GOT3 (cell line): ENCODE measurements at places on chromosomes 6 and 20.

GRCh38 chr20:61027218-61027617 is 224.8 kb upstream of the CDH4 start:
- DNase-seq: no peak

GRCh38 chr20:56195946-56196345 is 52.6 kb upstream of the MC3R start:
- no peak for DNase-seq

DNA sequence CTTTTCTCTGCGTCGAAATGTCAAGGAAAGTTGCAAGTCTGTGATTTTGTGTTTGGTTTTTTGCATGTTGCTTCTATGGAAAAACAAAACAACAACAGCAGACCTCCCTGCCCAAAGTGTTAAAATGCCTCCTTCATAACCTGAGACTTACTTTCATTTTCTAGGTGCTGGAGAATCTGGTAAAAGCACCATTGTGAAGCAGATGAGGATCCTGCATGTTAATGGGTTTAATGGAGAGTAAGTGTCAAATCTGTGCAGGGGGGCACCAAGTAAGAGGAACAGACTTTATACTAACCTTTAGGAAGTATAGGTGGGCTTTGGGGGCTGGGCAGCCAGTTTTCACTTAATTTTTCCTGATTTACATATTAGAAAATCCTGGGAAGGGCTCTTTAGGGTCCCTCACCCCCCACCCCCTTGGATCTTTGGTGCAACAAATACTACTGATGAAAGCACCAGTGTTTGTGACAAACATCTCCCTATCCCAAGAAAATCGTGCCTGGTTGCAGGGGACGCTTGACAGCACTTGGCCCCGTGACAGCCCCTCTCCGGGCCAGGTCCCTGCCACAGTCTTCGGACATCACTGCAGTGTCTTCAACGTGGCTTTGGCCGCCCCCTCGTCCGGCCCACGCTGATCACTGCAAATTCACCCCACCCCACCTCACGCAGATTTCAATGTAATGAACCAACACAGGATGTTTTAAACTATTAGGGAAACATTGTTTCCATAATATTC is 43.1 kb downstream of the GNAS start:
- no peak for DNase-seq

- no peak for DNase-seq
These were observed 327.5 kb upstream of the EPHA7 start for GRCh38 chr6:93746892-93747291.

DNA sequence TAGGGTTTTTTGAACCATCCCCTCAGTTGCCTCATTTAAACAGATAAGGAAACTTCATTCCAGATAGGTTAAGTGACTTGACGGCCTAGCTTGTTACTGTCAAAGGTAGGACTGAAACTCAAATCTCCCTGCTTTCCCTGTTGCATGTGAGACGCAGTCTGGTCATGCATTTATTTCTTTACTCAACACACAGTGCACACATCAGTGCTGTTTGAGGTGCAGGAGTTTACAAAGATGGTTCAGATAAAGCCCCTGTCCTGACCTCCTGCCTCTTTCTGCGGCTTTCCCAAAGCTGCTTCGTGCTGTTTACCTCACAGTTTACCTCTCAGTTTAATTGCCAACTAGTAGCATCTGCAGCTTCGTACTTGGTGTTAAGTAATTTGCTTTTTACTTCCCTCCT is 26.6 kb downstream of the TIAM2 start:
- no peak for DNase-seq

DNA sequence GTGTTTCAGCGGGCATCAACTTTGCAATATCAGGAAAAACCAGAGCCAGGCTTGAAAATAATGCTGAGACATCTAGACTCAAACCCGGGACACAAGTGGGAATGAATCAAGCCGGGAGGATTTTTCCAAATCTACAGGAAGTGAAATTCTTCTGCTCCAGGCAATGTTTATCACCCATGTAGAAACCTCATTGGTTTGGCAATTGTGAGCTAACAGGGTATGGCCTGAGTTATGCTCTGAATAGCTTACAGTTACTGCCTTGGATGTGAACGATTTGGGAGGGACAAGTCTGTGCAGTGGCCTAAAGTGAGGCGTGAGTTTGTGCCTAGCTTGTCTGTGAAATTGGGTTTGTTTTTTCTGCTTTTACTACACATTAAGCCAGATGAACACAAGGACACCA is 87.4 kb downstream of the PCSK2 start:
- no peak for DNase-seq

DNA sequence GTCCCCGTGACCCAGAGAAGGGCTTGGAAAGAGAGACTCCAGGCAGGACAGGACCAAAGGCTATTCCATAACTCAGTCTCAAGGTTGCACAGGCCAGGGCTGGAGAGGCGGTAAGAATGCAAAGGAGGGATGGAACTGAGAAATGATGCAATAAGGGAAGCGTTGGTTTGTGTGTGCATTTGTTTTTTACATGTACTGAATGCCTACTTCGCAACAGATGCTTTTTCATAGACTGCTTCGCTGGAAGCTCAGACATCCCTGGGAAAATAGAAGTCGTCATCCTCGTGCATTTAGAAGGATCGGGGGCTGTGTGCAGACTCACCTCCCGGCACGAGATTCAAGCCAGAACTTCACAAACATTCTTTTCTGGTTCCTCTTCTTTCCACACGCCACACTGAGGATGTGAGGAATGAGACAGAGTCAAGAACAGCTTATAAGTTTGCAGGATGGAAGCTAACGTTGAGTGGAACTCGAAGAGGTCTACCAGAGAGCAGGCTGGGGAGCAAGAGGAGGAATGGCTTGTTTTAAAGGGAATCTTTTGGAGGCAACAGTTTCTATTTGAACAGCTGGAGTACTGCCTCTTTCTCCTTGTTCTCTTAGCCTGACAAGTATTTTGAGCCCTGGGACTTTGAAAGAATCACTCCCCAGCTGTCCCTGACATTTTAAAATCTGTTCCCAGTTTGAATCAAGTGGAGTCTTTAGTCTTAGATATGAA is 19.3 kb upstream of the LY86 start:
- no peak for DNase-seq

DNA sequence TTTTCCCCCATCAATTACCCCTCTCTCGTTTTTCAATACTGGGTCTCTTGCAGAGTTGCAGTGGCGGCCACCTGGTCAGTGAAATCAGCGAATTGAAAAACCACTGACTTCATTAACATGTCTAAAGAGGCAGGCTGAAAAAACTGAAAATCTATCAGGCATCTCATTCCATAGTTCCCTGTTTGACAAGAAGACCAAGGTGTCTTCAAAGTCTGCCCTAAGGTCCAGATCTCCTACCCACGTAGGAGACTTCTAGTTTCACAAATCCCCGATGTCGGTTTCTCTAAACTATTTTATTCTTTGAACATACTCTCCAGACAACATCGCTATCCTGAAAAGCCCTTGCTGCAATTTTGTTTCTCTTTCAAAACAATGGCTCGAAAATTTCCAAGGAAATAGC is 796 bp upstream of the TUBB start:
- no peak for DNase-seq

GRCh38 chr6:147287869-147288271 is 83.7 kb downstream of the STXBP5 start:
- no peak for DNase-seq

DNA sequence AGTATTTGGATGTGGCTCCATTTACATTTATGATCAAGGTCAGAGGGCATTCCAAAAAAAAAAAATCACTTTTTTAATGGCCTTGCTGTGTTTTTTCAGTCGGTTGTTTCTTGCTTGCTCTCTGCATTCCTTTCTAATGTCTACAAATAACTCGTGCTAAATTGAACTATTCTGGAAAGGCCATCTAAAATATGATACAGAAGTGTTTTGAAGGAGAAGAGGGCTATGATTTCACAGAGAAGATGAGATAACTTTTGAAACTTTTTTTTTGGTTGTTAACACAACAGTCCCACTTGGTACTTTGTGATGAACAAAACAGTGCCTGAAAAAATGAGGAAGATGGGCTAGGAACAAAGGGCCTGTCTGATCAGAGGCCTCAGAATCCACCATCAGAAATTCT is 156.1 kb upstream of the SMLR1 start:
- DNase-seq: no peak

GRCh38 chr20:48527771-48528170 is 300.0 kb downstream of the PREX1 start:
- no peak for DNase-seq

GRCh38 chr6:26141378-26141904 is 54.2 kb downstream of the HFE start:
- DNase-seq: no peak

- DNase-seq: no peak
These were observed 152.7 kb downstream of the RNGTT start for GRCh38 chr6:88810701-88811100.

- no peak for DNase-seq
These were observed 22.6 kb downstream of the TOP1 start for GRCh38 chr20:41051009-41051825.

DNA sequence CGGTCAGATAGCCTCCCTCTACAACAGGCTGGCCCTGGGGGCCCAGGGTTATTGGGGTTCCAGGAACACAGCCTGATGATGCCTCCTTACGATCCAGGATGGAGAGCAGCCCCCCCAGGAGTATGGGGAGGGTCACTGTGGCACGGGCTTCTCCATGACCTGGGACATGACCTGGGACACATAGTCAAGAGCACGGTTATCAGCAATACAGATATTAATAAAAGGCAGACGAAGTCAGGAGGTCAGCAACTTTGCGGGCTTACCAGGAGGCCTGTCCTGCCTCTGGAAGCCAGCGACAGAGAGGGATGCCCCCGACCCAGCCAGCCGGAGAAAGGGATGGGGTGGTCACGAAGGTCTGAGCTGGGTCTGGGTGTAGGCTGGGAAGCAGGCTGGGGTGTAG is 795 bp downstream of the MMP24OS start:
- DNase-seq: no peak

DNA sequence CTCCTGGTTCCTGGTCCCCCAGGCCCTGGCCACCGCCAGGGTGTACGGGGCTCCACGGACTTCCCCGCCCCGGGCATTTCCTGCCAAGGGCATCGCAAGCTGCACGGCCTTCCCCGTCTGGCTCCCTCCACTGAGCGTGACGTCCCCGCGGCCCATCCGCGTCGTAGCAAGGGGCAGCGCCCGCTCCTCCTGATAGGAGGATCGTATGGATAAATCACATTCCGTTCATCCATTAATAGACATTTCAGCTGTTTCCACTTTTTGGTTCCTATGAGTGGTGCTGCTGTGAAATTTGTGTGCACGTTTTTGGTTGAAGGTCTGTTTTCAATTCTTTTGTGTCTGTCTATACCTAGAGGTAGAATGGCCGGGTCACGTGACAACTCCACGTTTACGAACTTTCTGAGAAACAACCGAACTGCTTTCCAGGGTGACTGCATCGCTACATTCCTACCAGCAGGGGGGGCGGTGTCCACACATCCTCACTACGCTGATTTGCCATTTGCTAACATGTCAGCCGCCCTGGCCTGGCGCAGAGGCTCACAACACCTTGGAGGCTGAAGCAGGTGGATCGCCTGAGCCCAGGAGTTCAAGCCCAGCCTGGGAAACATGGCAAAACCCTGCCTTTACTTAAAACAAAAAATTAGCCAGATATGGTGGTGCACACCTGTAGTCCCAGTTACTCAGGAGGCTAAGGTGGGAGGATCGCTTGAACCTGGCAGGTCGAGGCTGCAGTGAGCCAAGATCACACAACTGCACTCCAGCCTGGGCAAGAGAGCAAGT is 37.7 kb downstream of the KCNQ2 start:
- DNase-seq: no peak

GRCh38 chr20:9808166-9808565 is 30.7 kb downstream of the PAK5 start:
- no peak for DNase-seq

GRCh38 chr20:1371202-1371782 is 21.6 kb downstream of the FKBP1A start:
- DNase-seq: no peak

- no peak for DNase-seq
These were observed 21.1 kb downstream of the SESN1 start for GRCh38 chr6:109073344-109074132.

DNA sequence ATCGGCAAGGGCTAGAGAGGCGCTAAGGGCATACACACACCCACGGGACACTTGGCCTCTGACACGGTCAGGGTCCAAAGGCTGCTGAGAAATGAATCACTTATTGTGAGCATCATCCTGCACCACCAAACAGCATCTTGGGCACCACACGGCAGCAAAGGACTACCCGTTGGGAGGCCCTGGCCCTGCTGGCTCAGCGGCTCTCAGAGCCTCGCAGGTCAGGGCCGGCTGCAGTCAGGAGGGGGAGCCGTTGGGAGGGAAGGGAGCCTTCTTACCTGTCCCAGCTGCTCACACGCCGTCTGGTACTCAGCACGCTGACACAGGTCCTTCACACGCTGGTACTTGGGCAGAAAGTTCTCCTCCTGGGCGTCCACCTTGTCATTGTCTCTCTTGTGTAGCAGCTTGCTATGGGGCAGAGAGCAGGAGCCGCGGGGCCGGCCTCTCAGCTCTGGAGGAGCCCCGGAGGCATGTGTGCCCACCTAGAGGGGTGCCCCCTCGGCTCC is 109.0 kb downstream of the SULF2 start:
- no peak for DNase-seq

DNA sequence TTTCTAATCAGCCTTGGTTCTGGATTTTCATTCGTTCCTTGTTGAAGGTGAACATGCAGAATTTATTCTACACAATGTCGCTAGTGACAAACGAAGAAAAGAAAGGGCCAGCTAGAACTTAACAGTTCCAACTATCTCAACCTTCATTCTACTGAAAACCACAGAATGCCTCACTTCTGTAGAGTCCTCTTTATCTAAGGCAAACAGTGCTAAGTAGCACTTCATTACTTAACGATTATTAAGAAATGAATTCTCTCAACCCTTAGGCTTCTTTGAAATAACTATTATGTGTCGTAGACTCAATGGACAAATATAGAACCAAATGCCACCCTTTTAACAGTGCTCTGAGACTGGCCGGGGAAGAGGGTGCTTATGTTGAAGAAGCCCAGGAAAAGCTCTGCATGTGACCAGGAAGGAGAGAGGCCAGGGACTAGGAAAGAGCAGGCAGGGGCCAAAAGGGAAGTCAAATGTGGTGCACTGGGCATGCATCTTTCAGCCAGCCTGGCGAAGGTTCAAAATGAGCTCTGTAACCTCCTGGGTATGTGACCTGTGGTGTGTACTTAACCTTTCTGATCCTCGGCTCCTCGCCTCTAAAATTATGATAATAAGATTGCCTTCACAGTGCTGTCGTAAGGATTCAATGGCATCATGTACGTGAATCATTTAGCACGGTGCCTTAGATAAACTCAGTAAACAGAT is 55.4 kb upstream of the BMP2 start:
- no peak for DNase-seq

DNA sequence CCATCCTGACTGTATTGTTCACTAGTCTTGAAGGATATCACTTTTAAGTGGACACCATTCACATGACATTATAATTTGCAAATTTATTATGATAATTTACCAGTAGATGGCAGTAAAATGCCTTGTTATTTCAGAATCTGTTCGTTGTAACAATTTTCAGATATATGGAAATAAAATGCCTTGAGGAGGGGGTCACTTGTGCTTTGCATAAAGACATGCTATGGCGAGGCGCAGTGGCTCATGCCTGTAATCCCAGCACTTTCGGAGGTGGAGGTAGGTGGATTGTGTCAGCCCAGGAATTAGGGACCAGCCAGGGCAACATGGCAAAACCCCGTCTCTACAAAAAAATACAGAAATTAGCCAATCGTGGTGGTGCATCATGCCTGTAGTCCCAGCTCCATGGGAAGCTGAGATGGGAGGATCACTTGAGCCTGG is 9.0 kb upstream of the NCOA6 start:
- no peak for DNase-seq

GRCh38 chr6:117409863-117410262 is 15.9 kb downstream of the ROS1 start:
- DNase-seq: no peak

GRCh38 chr6:111980971-111981840 is 72.7 kb upstream of the CCN6 start:
- DNase-seq: no peak

- DNase-seq: no peak
These were observed 139.4 kb downstream of the TAF4 start for GRCh38 chr20:61926253-61926613.
